Cortex of kidney (tissue), 1 donor: ENCODE measurements at places on chromosomes 3 and 15.

GRCh38 chr3:174342171-174342570 lies 517.0 kb upstream of the NAALADL2 start:
- DNase-seq: no peak

DNA sequence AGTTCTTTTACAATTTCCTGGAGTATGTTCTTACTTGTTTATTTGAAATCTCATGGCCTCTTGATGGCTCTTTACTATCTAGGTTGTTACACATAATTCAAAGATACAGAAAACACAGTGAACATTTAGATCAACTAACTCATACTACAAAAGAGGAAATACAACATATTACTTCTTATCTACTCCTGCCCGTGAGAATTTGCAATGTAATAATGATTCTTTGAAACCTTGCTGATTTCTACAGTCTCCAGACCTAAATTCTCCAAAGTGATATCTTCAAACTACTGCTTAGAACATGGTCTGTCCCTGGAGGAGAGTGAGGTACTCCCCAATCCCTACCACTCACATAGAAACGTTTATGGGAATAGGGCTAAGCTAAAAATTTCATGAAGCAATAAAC lies 29.9 kb upstream of the GOLGA8B start:
- DNase-seq: no peak

- DNase-seq: no peak
Observed at GRCh38 chr15:50803479-50804180, 38.1 kb upstream of the SPPL2A start.

DNA sequence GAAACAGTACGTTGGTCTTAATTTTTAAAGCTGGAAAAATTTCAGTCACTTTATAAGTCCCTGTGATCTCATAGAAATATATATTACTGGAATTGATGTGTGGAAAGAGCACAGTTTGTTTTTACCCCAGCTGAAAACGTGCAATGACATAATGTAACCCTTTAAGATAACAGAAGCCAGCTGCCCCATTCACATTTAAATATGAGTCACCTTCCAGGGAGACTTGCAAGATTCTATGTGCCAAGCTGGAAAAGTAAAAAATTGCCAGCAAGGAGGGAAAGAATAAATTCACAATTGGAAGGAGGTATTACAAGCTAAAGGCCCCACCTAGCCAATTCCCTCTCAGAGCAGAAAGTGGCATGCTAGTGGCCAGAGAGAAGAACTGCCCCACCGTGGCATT lies 50.2 kb downstream of the SAMMSON start:
- DNase-seq: no peak

GRCh38 chr3:182605882-182606611 lies 187.3 kb upstream of the ATP11B start:
- DNase-seq: no peak

DNA sequence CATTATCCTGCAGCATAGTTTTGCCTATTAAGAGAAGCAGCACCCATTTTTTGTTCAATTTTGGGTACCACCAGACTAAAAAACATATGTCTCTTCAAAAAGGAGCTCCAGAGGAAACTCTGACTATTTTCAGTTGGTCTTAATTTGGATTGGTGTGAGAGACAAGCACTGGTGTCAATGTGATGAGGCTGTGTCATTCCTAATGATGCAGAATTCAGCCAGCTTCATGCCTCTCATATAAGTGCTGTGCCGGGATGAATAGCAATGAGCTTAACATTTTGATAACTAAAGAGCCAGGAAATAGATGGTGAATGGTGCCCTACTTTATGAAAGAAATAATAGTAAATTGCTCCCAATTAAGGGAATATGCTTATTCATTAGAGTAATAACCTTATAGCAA lies 15.9 kb downstream of the POPDC2 start:
- no peak for DNase-seq

DNA sequence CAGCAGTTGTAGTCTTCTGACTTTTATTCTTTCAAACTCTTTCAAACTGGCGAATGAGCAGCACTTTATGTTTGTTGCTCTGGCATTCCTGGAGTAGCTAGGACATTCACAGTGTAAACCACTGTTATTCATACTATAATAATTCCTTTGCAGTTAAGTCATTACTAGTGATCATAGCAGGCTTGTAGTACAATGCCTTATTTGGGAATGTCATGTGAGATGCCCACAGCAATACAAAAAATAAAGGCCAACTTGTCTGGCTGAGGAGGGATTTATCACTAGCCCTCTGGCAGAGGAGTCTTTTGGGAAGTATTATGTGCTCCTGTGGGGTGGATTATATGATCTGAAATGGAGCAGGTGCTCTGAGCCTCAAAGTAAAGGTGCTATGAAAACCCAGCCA lies 197.2 kb downstream of the VGLL3 start:
- DNase-seq: no peak

DNA sequence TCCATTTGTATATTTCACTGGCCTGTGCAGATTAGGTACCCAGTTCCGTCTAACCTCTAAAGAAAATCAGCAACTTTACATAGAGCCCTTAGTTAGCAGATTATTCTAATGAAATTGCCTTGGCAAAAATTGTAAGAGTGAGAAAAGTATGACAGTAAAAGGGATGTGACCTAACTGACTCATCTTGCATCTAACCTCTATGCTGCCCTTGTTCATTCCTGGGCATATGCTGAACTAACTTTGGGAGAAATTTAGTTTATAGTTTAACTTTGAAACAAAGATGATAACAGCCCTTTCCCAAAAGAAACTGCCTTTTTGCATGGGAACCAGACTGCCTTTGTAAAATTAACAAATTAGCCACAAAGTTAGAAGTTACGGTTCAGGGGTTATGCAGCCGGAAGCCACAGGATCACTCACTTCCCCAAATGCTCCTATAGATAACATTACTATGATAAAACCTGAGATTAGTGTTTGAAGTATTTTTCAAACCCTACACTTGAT lies 839.8 kb upstream of the ALCAM start:
- DNase-seq: no peak

- DNase-seq: no peak
Observed at GRCh38 chr15:71932689-71933088, 122.3 kb downstream of the NR2E3 start.

DNA sequence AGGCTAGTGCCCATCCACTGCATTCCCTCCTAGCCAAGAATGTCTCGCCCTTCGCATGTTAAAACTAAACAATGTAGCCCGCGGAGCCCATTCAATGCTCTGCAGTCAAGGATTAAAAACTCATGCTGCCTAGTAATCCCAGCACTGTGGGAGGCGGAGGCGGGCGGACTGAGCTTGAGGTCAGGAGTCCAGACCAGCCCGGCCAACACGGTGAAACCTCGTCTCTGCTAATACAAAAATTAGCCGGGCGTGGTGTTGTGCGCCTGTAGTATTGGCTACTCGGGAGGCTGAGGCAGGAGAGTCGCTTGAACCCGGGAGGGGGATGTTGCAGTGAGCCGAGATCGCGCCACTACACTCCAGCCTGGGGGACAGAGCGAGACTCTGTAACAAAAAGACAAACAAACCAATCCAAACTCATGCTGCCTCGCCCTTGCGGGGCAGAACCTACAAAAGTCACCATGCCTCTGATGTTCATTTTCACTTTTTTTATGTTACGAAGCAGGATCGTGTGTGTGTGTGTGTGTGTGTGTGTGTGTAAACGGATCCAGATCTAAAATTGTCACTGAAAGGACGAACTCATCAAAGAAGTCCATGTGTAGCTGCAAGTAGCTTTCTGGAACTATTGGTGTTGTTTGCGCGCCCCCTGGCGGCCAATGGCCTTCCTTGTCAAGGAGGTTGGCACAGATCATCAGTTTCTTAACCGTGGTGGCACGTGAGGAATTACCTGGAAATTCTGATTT lies 54.8 kb upstream of the SPESP1 start:
- DNase-seq: no peak

DNA sequence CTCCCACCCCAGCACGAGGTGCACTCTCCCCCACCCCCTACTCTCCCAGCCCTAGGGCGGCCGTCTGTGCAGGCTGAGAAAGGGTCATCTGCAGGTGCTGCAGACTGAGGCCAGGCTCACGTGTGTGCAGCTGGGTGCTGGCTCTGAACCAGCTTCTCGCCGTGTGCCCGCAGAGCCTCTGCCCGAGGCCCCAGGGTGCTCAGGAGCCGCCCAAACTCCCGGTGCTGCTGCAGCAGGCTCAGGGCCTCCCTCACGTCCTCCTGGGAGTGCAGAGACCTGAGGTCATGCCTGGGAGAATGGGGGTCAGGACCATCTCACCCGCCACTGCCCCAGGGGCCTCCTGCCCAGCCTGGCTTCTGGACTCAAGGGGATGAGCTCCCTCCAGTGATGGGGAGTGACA lies 17.2 kb downstream of the SPTBN5 start:
- DNase-seq: no peak

- DNase-seq: no peak
Observed at GRCh38 chr3:124459678-124460077, 270.6 kb upstream of the UMPS start.

DNA sequence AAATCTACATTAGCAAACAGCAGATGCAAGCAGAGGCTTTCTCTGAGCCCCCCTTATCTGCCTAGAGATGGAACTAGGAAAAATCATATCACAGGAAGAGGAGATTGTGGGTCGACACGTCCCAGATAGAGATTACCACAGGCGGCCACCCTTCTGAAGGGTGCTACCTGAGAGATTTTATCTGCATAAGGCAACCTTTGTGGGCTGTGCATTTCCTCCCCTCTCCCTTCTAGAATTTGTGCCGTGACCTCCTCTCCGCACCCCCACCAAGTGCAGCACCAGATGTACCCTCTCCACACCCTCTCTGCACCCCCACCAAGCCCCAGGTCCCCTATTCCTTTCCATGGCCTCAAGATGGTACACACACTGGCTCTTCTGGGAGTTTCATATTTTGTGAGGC lies 27.4 kb downstream of the METTL6 start:
- DNase-seq: no peak

DNA sequence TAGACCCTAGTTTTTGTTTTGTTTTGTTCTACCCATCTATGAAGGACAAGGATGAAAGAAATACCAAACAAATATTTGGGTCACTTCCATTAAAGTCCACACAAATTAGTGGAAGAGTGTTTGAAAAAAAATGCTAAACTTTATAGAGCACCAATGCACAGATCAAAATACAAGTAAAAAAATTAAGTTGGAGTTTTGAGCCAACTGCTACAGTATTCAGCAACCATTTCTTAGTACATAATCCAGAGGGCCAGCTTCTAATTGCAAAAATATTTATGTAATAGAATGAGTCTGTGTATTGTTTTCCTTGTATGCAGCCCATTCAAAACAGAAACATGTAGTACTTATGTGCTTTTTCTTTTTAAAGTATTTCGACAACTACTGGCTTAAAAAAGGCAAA lies 121.1 kb downstream of the CBLB start:
- no peak for DNase-seq

DNA sequence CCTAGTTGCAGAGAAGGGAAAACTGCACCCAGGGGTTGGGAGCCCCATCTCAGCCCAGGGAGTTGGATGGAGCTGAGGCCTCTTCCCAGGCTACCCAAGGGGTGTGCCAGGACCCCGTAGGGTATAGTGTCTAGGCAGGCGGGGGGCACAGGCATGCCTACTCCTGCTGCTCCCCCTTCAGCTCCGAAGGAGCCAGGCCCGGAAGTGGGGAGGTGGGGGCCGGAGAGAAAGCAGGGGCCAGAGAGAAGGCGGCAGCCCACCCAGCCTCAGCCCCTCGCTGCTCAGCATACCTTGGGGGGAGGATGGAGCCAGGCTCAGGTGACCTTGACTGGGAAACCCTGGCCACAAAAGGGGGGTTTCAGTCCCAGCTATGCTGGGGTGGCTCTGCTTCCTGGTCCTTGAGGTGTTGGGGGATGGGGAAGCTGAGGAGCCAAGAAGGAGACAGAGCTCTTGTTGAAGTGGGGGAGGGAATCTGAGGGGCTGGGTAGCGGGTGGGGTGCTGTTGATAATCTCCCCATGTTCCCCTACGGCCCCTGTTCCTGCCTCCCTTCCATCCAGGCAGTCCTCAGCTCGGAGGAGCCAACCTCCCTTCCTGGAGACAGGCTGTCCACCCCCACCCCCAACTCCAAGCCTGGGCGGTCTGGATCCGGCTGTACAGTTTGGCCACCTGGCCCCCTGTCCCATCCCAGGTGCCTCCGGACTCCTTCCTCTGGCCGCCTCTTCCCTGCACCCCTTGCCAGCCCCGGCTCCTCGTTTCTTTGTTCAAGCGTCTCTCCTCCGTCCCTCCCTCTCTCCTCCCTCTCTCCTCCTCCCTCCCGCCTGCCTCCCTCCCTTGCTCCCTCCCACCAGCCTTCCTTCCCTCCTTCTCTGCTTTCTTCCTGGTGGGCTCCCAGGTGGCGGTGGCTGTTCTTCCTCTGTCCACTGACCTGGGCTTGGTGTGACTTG lies 1.7 kb downstream of the SEMA3F start:
- DNase-seq: no peak

DNA sequence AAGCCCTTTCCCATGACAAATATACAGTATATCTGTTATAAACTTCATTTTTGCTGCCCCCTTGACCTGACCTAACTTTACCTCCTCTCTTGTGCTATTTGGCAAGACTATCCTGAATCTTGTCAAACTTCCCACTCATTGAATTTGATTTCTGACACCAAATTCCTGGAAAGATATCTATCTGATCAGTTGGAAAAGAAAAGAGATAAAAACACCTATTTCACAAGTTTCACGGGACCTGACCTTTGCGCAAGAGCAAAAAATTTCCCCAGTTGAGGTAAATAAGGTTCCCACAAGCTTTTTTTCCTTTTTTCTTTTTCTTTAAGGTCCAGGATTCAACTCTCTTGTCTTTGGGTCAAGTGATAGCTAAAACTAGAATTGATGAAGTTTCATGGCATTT lies 189.2 kb upstream of the LPP start:
- no peak for DNase-seq

- no peak for DNase-seq
Observed at GRCh38 chr3:195203606-195204005, 67.4 kb downstream of the XXYLT1 start.

DNA sequence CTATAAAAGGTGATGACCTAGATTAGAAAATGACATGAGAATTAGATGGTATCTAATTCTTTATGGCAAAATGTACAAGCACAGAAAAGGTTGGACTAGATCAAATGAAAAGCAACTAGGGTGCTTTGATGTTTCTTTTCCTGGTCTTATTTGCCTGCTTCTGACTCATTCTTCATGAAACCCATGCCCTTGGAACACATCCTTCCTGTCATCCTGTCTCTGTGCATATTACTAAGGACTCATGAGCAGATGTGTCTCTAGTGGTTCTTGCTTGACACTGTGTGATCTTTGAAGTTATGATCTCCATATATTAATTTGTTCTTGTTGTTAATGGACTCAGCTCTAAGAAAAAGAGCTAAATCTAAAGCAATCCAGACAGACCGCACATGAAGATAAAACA lies 314.0 kb downstream of the ERC2 start:
- DNase-seq: no peak
